ENCODE measurements at places on chromosomes 6 and 20.

- DNase-seq, result no peak
These were observed 1.7 kb downstream of the TULP1 start for GRCh38 chr6:35510916-35511561.

DNA sequence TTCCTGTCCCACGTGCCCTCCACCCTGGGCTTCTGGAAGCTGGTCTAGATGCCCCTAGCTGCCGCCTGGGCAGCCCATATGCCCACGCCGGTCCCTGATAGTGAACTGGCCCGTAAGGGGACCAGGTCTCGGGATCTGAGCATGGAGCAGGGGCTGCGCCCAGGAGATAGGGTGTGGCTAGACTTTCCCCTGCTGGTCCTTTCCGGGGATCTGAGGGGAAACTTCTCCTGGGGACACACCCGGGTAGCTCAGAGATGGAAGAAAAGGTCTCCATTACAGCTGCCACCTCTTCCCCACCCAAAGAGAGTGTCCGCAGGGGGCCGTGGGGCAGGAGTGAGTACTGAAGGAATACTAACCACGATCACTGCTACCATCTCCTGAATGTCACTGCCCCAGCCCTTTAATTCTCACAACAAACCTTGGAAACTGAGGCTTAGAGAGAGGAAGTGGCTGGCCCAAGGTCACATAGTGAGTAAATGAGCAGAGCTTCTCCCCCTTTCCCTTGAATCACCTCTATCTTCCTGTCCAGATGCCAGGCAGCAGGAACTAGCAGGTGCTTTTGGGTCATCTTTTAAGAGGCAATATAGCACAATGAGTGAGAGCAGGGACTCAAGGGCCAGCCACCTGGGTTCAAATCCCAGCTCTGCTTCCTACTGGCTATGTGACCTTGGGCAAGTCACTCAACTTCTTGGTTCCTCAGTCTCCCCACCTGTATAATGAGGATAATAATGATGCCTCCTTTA, 11.8 kb upstream of the CCN5 start:
- DNase-seq, result no peak

DNA sequence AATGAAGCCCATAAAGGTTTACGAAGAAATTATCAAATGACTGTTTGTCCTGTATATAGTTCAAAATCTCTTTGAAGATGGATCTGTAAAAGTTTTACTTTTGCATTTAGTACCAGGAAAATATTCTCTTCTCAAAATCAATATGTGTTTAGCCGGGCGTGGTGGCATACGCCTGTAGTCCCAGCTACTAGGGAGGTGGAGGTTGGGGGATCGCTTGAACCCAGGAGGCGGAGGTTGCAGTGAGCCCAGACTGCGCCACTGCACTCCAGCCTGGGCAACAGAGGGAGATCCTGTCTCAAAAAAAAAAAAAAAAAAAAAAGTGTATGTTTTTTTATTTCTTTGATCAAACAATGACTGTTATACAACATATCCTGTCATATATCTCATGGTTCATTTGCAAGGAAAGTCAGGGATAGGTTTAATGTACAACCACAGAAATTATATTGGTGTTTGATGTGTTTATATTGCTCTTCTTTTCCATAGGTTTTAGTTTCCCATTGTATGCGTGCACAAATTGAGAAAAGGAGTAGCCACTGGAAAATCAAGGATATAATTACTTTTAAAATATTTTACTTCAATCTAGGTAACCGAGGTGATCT, 40.1 kb downstream of the SOX4 start:
- no peak for DNase-seq

- DNase-seq, result peak; percentile 14
These were observed at the start of gene AFDN for GRCh38 chr6:167826896-167827582. AFDN (plus strand) TSS chr6:167826911; CDS start chr6:167827133, 222 bp downstream.

DNA sequence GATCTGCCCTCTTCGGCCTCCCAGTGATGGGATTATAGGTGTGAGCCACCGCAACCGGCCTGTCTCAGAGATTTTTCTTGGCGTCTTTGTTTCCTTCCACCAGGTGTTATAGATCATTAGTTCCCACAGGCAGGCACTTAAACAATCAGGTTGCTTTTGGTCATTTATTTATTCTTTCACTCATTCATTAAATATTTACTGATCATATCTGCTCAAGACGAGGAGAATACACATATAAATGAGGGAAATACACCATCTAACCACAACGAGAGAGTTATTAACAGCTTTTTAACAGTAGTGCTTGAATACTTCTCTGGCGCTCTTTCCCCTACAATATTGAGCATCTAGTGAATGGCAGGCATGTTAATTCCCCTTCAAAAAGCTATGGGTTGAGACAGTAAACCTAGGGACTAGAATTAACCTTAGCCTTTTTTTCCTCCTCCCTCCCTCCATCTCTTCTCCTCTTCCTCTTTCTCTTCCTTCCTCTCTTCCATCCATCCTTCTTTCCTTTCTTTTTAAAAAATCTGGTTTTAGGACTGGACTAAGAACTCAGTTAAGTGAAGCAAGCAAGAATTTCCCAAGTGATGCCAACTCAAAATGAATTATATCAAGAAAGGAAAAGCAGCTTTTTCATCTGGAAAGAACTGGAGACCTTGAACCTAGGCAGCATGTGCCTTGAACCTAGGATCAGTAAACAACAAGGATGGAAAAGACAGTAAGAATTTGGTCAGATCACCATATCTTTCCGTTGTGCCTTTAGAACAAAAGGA, 41.1 kb upstream of the RFPL4B start:
- no peak for DNase-seq

- no peak for DNase-seq
These were observed 95.2 kb downstream of the PDE7B start for GRCh38 chr6:135946674-135947073.

- peak; percentile 66 for DNase-seq
These were observed 76.1 kb upstream of the TPD52L1 start for GRCh38 chr6:125077453-125077852.

- peak; percentile 72 for DNase-seq
These were observed 24.0 kb downstream of the CMTR1 start for GRCh38 chr6:37456816-37457560.

DNA sequence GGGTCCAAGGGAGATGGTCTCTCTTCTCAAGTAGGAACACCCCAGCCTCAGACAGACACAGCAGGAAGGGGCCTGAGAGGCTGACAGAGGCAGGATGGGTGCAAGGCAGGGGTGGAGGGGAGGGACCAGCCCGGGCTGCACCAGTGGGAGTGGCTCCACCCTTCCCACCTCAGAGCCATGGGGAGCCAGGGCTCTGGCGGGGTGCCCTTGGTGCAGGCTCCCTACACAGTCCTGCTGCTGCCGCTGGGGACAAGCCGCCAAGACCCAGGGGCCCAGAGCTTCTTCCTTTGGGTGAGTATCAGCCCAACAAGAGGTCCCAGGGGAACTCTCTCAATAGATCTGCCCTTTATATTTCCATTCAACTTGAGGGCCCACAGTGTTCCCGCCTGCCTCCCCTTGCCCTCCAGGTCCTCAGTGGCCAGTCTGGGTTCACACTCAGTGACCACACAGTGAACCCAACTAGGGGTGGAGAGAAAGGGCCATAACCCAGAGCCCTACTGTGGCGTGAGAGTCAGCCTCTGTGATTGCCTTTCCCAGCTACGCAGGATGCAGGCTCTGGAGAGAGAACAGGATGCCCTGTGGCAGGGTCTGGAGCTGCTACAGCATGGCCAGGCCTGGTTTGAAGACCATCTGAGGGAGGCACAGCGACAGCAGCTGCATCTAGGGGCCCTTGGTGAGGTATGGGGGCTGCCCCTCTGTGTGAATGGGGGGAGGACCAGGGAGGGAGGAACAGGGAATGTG, 592 bp downstream of the SAPCD1 start:
- no peak for DNase-seq

DNA sequence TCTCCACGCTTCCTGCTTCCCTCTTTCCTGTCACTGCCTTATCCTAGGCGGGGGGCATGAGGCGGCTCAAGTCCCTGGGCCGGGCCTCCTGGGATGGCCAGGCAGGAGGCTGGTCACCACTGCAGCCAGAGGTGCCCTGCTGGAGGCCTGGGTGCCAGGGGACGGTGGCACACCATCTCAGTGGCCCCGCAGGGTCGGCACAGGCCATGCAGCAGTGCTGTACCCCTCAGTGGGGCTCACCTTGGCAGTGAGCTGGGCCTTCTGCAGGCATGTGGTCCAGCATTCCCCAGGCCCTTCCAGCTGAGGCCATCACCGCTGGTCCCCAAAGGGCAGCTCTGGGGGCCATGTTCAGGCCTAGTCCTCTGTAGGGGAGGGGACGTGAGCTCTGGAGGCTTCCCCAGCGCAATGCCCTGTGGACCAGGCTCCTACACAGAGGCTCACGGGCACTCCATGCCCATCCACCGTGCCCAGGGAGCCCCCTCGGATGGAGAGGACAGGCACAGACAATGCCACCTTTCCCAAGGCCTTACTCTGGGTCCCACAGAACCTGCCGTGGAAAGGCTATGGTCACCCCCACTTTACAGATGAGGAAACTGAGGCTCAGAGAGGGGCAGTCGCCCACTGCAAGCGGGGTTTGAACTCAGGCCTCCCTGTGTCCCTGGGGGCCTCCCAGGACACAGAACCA, 123.8 kb downstream of the TAF4 start:
- no peak for DNase-seq

DNA sequence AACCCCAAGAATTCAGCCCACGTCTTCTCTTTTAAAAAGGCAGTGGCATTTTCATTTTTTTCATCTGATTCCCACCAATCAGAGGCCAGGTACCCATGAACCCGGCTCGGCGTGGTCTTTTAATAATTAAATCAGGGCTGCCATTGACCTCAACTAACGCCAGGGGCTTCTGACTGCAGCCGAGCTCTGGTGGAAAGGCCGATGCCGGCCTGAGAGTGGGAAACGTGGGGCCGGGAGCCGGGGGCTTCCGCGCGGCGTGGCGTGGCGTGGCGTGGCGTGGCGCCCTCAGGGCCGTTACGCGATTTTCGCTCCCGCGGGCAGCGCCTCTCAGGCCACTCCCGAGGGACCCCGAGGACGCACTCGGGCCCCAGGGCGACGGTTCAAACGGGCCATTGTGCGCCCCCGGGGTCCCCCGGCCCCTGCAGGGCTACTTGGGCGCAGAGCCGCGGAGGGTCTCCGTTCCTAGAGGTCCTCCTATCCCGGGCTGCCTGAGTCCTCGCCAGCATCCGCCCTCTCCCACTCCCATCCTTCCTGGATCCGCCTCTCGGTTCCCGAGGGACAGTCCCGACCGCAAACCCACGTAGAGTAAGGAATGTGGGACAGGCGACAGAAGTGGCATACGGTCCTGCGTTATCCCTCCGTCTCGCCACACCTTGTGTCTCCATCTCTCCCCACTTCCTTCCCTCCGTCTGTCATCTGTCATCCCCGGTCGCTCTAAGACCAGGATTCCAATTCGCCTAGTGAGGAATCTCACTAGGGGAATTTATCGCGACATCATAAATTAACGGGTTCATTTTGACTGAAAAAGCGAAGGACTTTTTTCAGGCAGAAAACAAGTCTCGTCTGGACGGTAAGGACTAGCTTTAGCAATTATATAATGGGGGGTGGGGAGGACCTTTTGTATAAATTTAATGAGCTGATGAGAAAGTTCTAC, 876 bp upstream of the TBPL1 start:
- peak; percentile 80 for DNase-seq

GRCh38 chr6:17907406-17908229, 79.8 kb downstream of the KIF13A start:
- DNase-seq, result peak; percentile 97

- DNase-seq, result no peak
These were observed 209.2 kb downstream of the ZNF217 start for GRCh38 chr20:53384392-53384791.

GRCh38 chr20:49630396-49630951, 62.5 kb upstream of the PTGIS start:
- no peak for DNase-seq

- peak; percentile 62 for DNase-seq
These were observed 59.2 kb upstream of the FNDC1 start for GRCh38 chr6:159110013-159110412.

GRCh38 chr20:61909821-61910220, 155.9 kb downstream of the TAF4 start:
- no peak for DNase-seq

DNA sequence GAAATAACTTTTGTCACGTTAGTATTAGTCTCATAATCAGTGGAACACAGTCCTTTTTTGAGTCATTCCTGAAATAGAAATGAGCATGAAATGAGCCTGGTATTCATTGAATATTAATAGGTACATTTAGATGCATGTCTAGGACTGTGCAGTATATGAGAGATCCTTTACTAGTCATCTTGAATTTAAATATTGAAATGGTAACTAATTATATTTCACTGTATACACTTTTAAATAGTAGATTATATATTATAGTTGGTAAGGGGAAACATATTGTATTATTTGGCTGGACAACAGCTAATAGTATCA, 59.4 kb downstream of the RSPO3 start:
- no peak for DNase-seq

DNA sequence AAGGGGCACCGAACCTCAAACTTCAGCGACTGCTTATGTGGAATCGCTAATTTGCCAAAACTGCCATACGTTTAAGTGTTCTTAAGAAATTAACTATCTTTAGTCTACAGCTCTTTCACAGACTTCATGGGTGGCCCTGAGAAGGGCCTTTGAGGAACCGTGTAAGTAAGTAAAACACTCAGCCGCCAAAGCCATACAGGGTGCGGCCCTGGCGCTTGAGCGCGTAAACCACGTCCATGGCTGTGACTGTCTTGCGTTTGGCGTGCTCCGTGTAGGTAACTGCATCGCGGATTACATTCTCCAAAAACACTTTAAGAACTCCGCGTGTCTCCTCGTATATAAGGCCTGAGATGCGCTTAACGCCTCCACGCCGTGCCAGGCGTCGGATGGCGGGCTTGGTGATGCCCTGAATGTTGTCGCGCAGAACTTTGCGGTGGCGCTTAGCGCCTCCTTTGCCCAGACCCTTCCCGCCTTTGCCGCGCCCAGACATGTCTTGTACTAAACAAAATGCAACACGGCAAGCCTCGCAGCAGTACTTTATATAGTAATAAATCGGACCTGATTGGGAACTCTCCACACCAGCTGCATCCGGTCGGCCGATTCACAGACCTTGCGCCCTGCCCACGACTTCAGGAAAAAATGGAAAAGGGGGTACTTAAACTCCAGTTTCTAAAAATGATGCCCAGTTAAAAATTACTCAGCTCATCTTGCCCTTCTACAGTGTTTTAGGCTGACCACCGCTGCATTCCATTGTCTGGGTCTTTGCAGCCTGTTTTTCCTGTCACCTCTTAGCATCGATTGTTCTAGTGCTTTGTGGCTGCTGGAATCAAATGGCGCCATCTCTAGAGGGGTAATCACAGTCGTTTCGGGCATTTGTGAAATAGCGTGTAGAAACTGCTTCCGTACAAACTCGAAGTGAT, 38.9 kb downstream of the OR2B2 start:
- peak; percentile 94 for DNase-seq

DNA sequence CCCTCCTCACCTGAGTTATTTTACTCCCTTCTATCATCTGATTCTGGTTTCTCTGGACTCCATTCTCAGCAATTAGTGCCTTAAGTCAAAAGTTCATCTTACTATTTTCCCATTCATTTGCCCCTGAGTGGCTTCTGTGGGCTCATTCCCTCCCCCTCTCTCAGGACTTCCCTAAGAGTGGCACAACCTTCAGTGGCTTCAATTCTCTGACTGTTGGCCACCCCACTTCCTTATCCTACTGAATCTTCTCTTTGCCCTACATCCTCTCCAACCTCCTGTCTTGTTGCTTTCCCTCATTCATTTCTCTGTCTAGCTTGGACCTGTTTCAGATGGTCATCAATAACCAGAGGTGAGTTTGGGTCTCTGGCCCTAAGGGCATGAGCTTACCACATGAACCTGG, 61.1 kb upstream of the GLP1R start:
- no peak for DNase-seq

- DNase-seq, result peak; percentile 32
These were observed 274.3 kb downstream of the QKI start for GRCh38 chr6:163688739-163689362.
